ENCODE measurements at places on chromosomes 1 and 21.

- DNase-seq, result no peak
Observed at GRCh38 chr1:101915597-101915996, 81.1 kb downstream of the OLFM3 start.

DNA sequence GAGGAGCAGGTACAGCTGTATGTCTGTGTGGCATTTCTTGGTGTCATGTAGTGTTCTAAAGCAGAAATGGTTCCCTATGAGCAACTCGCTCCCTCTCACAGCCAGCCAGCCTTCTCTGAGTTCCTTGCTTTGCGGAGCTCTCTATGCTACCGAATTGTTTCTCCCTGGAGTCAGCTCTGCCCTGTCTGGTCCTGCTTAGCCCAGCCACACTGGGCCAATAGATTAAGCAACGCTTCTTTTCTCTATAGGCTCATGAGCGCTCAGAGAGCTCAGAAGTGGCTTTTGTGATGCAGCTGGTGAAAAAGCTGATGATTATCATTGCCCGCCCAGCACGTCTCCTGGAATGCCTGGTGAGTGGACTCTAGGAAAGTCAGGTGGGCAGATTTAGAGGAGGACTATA lies 113.1 kb downstream of the PIK3R3 start:
- DNase-seq, result no peak

GRCh38 chr21:39385299-39386145 lies 36.6 kb upstream of the HMGN1 start:
- peak; percentile 51 for DNase-seq

- DNase-seq, result no peak
Observed at GRCh38 chr1:44294588-44295007, 60.5 kb downstream of the ERI3 start.

DNA sequence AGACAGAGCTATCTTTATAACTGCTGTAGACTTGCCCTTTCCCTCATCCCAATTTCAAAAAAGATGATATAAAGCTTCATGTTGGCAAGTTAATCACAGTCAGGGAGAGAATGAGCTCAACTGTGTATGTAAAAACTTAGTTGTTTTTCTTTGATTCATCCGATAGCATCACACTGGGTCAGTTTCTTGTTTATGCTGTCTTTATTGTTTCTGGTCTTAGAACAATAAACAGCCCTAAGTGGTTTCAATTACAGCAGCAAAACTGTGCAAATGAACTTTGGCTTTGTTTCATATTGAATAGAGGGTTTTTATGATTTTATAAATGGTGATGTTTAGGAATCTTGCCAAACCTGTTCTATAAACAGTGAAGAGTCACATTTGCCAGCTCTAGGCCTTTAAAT lies 423.8 kb upstream of the CXADR start:
- DNase-seq, result peak; percentile 3

DNA sequence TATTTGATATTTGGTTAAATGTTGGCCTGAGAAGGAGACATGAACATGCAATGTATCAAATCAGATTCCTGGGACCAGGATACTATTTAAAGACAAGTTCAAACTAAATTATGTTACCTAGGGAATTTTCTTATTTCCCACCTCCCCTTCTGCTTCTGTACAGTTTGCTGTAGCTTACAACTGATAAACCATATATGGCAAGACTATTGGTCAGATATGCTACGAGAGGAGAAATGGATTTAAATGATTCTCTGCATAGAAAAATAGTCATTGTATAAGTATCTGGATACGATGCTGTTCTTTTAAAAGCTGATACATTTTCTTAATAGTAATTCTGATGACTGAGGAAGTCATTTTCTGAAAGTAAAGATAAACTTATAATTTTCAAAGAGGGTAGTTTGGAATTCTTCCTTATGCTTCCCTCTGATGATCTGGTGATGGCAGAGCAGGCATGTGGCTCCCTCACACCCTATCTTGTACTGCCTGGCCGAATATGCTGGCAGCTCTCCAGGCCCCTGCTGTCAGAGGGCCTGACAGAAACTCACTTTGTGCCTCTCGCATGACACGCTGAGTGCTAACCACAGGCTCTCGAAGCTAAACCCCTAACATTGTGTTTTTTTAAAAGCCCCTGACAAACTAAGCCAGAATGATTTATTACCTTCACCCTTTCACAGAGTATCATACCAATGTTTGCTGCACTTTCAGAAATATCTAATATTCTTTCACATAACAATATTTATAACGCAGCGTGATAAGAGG lies 19.4 kb downstream of the RRP15 start:
- DNase-seq, result no peak

DNA sequence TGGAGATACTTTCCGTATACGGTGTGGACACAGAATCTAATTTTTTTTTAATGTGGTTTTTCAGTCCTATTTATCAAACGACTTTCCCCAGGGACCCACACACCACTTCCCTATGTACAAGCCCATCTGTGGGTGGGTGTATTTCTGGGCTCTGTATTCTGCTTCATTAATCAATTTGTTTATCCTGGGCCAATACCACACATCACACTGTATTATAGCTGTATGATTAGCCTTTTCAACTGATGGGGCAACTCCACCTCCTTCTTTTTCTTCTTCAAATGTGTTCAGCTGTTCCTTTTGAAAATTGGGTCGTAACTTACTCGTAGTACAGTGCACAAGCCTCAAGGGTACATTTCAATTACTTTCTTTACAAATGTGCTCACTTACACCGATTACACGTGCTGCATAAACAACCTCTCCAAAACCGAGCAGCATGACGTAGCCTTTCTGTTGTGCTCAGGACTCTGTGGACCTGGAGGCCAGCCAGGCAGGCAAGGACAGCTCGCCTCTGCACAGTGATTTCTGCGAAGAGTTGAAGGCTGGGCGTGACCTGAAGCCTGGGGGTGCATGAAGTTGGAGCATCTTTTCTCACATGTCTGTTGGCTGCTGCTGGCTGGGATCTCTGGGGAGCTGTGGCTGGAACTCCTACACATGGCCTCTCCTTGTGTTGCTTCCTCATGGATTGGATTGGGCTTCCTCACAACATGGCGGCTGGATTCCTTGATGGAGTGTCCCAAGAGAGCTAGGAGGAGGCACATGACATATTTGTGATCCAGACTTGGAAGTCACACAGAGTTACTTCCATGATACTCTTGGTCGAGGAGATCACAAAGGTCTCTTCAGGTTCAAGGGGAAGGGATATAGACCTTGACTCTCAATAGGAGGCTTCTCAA lies 126.5 kb downstream of the CRYAA start:
- DNase-seq, result no peak

DNA sequence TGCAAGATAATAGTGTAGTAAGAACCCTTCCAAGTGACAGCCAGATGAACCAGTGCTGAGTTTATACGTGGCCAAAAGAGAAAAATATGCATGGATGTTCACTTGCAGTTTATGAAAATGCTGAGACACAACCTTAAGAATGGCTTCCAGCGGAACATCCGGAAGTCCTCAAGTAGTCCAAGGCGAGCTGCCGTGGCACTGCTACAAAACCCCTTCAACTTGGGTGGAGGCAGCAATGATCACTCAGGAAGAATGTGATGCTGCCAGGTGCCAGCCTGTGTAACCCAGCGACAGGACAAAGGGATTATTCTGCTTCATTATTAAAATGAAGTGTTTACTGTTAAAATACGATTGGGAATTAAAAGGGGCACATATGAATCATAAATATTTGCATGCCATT lies 179.6 kb downstream of the RUNX1 start:
- no peak for DNase-seq

DNA sequence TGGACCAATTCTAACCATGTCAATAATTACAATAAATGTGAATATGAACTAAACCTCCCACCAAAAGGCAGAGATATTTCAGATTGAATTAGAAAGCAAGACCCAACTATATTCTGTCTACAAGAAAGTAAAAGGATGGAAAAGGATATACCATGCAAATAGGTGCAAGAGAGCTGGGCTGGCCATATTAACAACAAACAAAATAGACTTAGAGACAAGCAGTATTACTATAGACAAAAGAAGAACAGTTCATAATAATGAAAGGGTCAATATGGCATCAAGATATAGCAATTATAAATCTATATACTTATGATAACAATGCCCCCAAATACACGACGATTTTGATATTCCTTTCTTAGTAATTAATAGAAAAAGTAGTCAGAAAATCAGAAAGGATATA lies 67.3 kb upstream of the IFFO2 start:
- no peak for DNase-seq

DNA sequence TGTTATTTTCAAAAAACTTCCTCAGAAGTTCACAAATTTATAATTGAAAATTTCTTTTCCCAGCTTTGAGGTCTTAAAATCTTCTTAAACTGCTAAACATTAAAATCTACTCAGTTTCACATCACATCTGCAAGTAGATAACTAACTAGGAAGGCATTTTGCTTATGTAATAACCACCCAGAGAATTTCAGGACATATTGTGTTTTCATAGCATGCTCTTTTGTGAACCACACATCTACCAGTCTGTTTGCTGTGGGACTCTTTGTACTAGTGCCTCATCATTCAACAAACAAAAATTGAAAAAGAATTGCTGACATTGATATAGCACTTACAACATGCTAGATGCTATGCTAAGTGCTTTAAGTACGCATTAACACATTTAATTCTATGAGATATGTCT lies 31.6 kb upstream of the C1orf146 start:
- DNase-seq, result peak; percentile 5

DNA sequence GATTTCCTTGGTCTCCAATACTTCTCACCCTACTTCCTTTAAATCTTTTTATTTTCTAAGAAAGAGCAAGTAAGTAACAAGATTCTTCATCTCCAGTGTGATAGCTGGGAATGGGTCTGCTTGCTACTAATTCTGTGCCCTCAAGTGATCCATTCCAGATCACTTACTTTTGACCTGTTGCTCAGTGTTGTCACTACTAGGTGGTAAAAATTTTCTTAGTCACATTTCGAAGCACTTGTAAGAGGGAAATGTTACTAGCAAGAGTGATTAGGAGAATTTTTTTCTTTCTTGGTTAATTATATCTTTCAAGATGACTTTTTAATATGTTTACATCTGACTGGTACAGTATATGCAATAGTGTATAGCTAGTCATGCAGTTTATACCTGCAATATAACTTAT lies 2.2 kb downstream of the UBAP2L start:
- no peak for DNase-seq

- peak; percentile 82 for DNase-seq
Observed at GRCh38 chr1:92960395-92961130, 699 bp downstream of the DIPK1A start.

DNA sequence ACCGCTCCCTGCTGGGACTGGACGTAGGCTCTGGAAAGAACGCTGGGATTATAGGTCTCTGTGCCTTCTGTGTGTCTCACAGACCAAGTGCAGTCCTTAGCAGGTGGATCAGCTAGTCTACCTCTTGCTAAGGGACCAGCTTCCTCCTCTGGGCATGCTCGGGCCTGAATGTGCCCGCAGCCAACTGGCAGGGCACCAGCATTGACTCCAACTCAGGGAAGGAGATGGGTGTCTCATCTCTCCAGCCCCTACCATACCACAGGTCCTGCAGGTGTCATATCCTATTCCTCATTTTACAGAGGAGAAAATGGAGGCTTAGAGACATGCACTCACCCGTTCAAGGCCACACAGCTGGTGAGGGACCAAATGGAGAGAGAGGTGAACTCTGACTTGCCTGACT lies 340.2 kb downstream of the PTPRU start:
- DNase-seq, result peak; percentile 93

- no peak for DNase-seq
Observed at GRCh38 chr21:36436829-36437744, 42.8 kb downstream of the CLDN14 start.

- no peak for DNase-seq
Observed at GRCh38 chr1:193592317-193592716, 405.9 kb upstream of the B3GALT2 start.

DNA sequence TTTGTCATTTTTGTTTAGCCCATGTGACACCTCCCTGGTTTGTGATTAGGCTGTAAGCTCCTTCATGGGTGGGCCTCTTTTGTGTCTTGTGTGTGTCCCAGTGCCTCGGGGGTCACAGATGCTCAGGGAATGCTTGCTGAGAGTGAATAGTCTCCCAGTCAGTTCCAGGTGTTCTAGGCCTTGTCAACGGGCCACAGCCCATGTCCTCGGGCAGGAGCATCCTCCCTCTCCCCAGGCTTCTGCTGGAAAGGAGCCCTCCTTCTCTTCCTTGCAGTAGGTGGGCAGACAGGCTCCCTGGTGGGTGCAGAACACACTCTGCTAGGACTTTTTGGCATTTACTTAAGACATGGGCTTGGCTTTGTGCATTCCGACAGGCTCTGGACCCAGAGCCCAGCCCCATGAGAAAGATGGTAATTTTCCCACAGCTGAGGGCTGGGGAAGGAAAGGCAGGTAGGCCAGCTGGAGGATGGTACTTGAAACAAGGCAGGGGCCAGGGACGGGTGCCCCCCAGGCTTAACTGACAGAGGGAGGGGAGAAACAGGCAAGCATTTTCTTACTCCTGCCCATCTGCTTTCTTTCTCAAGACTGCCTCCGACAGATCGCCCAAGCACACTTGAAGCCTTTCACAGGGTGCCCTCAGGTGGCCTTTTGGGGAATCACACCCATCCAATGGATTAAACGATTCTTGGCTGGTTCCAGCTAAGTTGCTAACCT lies 7.1 kb upstream of the CPLANE2 start:
- peak; percentile 72 for DNase-seq

DNA sequence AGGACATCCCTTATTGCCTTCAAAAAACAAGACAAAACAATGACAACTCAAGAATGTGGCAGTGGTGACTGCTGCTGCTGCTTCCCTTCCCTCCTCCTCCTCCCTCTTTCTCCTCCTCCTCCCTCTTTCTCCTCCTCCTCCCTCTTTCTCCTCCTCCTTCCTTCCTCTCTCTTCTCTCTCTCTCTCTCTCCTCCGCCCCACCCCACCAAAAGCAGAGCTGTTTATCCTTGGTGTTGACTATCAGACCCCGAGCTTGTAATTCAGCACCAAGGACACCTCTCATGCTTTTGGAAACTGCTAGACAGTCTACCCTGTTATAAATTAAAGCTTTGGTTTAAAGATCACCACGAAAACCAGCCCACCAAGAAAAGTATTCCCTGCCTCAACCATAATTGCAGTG lies 72.4 kb upstream of the IFNAR2 start:
- DNase-seq, result no peak

GRCh38 chr1:245153081-245153551 lies 1.7 kb upstream of the KIF26B start:
- peak; percentile 69 for DNase-seq

DNA sequence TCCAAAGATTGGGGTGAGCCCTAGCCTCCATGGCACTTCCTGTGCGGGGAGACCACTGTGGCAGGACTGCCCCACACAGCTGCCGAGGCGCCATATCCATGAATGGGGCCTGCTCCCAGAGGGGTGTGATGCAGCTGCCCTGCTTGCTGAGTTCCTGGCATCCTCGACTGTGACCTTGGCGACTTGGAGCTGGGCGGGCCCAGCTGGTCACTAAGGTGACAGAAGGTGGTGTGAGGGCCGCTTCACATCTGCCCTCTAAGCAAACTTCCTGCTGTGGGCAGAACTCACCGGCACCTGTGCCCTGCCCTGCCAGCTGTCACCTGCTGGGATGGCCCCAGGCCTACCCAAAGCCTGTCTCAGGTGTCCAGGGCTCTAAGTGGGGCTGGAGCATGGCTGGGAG lies 9.0 kb downstream of the TMEM61 start:
- no peak for DNase-seq

GRCh38 chr1:5834477-5835178 lies 157.6 kb downstream of the NPHP4 start:
- no peak for DNase-seq

- no peak for DNase-seq
Observed at GRCh38 chr1:3546048-3546384, 65.3 kb downstream of the MEGF6 start.

Measured in bronchial epithelial cell (primary cell).